ENCODE measurements at places on chromosomes 3 and 15.

DNA sequence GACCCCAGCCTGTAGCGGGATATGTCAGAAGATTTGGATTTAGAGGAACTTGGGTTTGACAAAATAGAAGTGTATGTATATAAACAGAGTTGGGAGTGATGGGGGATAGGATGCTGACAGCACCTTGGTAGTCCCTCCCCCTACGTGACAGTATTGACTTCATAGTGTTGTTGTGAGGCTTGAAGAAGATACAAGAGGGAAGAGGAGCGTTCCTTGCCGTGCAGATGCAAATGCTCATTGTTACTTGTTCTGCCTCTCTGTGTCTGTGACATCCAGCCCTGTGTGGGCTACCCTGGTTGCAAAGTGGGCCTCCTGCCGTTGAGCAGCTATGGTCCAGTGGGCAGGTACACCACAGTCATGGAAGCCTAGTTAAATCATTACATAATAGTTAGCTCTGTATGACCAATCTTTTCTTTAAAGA is 45.0 kb downstream of the SMAD3 start:
- no peak for DNase-seq

- DNase-seq, result no peak
These were observed 4.7 kb downstream of the ZBTB47 start for GRCh38 chr3:42658091-42658770.

GRCh38 chr3:139561959-139562676 is 22.6 kb upstream of the RBP1 start:
- no peak for DNase-seq

DNA sequence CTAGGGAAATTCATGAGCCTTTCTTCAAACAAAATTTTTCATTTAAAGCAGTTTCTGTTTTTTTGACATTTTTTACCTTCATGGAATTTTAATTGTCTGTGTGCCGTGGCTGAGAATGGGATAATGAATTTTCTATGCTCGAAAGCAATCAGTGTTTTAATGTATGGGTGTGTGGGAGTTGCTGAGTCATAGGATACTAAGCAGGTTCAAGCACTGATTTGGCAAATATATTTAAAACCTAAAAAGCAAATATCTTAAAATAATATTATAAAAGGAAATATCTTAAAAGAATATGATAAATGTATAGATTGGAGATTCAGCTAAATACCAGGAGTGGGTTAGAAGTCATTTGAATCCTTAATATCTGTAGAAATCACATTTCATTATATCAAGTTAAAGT is 173.6 kb upstream of the LRRFIP2 start:
- no peak for DNase-seq

GRCh38 chr3:115388166-115388565 is 235.1 kb upstream of the GAP43 start:
- no peak for DNase-seq

GRCh38 chr3:107753494-107753893 is 230.7 kb downstream of the BBX start:
- no peak for DNase-seq

GRCh38 chr3:65144791-65145351 is 457.1 kb upstream of the ADAMTS9 start:
- DNase-seq, result no peak

DNA sequence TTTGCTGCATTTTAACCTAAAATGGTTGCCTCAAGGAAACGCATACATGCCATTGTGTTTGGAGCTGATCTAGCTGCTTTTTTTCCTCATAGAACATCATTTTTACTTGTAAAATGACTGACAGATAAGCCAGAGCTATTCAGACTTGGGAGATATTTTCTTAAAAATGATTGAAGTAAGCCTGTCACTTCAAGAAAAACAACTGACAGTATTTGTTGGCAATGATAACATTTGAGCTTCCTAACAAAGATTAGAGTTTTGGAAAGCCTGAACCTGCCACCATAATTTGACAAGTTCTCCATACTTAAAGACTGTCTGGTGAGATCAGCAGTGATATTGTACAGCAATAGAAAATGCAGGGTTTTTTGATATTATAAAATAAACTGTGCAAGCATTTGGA is 27.6 kb upstream of the MRPL3 start:
- DNase-seq, result no peak
